ENCODE measurements at places on chromosomes 2 and 18. TPM values are rescaled to one million over a fixed set of nuclear protein-coding genes. Genes with fewer than 3 reads are reported as not detected.

- no peak for DNase-seq
- H3K36me3 ChIP-seq = no peaks in the 10 kb centered on the region
- H3K4me3 ChIP-seq = no peak overlapping the region
- no peak overlapping the region for H3K27ac ChIP-seq
- H3K4me1 ChIP-seq = peaks cover 31% of the 10 kb centered on the region
These were observed 2.5 kb upstream of the DHRS9 start for GRCh38 chr2:169066897-169067296.

DNA sequence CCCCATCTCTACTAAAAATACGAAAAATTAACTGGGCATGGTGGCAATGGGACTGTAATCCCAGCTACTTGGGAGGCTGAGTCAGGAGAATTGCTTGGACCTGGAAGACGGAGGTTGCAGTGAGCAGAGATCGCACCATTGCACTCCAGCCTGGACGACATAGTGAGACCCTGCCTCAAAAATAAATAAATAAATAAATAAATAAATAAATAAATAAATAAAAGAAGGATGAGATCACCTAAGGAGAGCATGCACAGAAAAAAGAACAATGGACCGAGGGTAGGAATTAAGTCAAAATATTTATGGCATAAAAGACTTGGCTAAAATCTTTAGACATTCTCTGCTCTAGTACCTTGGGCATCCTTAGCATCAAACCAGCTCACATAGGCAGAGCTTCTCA, 8.9 kb upstream of the RBMS1 start:
- peaks cover 15% of the 10 kb centered on the region for H3K4me1 ChIP-seq
- no peak for DNase-seq
- no peak overlapping the region for H3K4me3 ChIP-seq
- no peaks in the 10 kb centered on the region for H3K36me3 ChIP-seq

DNA sequence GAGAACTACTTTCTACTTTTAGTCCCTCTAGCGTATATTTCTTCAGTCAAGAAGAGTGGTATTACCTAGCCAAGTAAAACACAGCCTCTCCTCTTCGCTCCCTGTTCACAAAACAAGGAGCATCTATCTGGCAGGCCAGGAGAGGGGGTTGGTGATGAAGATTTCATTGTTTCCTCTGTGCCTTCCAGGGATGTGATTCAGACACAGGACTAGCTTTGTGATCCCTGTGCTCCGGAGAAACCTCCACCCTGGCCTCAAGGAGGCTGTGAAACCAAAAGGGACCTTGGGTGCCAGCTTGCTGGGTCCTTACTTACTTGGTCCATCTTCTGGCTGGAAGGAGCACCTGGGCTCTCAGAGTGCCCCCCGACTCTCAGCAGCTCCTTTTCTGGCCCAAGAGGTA, 5.7 kb downstream of the RHOB start:
- H3K27me3 ChIP-seq = peaks cover 24% of the 10 kb centered on the region
- H3K4me1 ChIP-seq = peaks cover 16% of the 10 kb centered on the region
- DNase-seq = no peak
- peaks cover 2% of the 10 kb centered on the region for H3K36me3 ChIP-seq
- no peak overlapping the region for H3K27ac ChIP-seq
- no peak overlapping the region for H3K4me3 ChIP-seq

DNA sequence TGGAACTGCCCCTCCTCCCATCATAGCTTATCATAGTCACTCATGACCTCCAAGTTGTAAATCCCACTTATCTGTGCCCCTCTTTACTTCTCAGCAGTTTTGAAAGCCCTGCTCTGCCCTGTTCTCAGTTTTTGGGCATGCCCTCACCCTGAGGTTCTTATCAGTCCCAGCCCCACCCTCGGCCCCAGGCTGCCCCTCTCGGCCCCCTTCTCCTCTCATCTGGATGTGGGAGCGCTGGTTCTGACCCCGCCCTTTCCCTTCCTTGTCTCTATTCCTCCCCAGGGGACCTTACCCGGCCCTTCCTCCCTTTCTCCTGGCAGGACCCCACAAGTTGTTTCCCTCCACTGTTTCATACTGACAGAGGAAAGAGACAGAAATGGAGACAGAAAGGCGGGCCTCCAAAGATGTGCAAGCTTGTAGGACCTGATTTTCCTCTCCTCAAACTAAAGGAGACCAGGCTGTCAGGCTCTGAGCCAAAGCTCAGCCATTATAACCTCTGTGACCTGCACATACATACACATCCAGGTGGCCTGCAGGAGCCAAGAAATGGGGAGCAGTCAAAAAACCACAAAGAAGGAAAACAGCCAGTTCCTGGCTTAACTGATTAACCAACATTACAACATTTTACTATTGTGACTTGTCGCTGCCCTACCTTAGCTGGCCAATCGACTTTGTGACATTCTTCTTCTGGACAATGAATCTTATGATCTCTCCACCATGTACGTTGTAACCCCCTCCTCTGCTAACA, 171.0 kb upstream of the HS6ST1 start:
- no peaks in the 10 kb centered on the region for H3K4me1 ChIP-seq
- no peak overlapping the region for H3K27ac ChIP-seq
- H3K27me3 ChIP-seq = peaks cover 9% of the 10 kb centered on the region
- H3K36me3 ChIP-seq = no peaks in the 10 kb centered on the region

- H3K4me1 ChIP-seq = peaks cover 16% of the 10 kb centered on the region
- H3K27me3 ChIP-seq = no peaks in the 10 kb centered on the region
- H3K36me3 ChIP-seq = no peaks in the 10 kb centered on the region
- no peak overlapping the region for H3K4me3 ChIP-seq
- H3K27ac ChIP-seq = peak overlapping the region; percentile 0
These were observed 113.1 kb downstream of the SPP2 start for GRCh38 chr2:234163510-234164045.

DNA sequence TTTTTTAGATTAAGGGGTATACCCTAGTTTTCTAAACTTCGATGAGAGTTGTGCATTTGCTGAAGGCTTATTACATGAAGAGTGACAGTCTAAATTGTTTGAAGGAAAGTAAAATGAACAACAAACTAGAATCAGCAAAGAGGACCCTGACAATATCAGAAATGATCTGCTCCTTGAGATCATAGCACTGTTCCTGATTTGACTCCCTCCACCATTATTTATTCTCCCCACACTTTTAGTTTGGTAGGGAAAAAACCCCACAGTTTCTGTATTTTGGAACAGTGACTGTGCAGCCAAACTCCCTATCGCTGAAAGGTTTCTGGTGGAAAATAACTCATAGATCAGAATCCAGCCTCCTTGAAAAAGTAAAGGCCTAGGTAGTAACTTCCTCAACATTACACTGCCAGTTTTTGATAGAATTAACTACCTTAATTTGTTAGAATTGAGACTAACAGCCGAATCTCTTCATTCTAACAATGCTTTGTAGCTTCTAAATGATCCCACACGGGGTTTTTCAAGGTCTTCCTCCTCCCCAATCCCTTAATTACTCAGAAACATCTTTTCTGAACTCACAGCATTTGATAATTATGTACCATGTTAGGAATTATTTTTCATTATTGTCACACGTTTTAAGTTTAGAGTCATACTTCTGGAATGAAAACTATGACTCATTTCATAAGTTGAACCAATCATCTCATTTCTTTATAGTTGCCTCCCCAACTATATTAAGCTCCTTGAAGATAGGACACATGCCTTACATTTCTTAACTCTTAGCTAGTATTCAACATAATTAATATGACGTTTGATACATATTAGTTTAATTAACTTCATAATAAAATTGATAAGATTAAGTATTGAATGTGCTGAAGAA, 2.9 kb downstream of the MYL12A start:
- H3K4me3 ChIP-seq = peak overlapping the region; percentile 92
- H3K27me3 ChIP-seq = no peaks in the 10 kb centered on the region
- DNase-seq = no peak
- H3K36me3 ChIP-seq = peaks cover 19% of the 10 kb centered on the region
- peaks cover 70% of the 10 kb centered on the region for H3K4me1 ChIP-seq

Gene STARD6
- 0.23 TPM for total RNA-seq

Gene ITGA6
- total RNA-seq = 8.6 TPM

DNA sequence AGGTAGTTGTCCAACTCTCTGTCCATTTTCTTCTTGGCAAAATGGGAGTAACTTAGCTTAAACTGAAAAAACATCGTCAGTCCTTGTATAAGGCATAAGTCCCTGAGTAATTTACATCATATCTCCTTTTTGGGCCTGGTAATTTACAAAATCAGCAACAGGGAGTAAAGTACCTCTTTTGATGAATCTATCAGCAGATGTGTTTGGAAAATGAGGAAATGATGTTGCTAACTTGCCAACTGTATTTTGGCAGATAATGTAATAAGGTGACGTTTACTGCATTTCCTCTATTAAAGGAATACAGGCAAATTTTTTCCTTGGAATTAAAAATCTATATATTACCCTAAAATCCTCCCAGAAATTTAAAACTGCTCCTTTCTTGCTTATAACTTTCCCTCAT, 29.2 kb downstream of the ANKRD44 start:
- no peak for DNase-seq
- no peaks in the 10 kb centered on the region for H3K36me3 ChIP-seq

DNA sequence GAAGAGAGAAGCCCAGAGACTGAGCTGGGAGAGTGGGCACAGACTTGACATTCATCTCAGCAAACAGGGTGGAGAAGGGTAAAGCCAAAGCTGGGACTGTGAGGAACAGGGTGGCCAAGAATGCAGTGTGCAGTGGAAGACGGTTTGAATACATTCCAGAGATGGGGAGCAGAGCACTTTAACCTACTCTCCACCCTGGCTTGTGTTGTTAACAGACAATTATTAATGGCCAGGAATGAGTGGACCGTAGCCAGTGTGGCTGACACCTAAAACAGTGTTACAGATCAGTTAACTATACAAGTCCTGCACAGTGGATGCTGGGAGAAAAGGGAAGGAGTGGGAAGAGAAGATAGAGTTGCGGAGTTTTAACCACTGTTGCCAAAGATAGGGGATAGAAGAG, 7.4 kb upstream of the NAB1 start:
- no peak for DNase-seq
- no peaks in the 10 kb centered on the region for H3K36me3 ChIP-seq
- peaks cover 22% of the 10 kb centered on the region for H3K4me1 ChIP-seq

DNA sequence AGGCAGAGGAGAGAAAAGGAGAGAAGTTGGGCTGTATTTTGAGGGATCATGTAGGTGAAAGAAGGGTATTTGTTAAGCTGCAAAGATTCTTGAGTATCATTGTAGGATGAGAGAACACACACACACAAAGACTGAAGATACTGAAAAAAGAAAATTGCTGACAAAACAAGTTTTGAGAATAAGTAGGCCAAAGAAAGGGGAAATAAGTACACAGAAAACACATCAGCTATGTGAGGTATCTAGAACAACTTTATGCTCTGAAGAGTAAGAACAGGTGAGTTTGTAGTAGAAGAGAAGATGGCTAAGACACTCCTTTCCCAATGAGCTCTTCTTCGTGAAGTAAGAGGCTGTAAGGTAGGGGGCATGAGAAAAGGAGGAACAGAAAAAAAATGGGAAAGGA, 28.2 kb downstream of the METTL8 start:
- H3K27ac ChIP-seq = no peak overlapping the region
- no peak for DNase-seq
- peaks cover 18% of the 10 kb centered on the region for H3K36me3 ChIP-seq

DNA sequence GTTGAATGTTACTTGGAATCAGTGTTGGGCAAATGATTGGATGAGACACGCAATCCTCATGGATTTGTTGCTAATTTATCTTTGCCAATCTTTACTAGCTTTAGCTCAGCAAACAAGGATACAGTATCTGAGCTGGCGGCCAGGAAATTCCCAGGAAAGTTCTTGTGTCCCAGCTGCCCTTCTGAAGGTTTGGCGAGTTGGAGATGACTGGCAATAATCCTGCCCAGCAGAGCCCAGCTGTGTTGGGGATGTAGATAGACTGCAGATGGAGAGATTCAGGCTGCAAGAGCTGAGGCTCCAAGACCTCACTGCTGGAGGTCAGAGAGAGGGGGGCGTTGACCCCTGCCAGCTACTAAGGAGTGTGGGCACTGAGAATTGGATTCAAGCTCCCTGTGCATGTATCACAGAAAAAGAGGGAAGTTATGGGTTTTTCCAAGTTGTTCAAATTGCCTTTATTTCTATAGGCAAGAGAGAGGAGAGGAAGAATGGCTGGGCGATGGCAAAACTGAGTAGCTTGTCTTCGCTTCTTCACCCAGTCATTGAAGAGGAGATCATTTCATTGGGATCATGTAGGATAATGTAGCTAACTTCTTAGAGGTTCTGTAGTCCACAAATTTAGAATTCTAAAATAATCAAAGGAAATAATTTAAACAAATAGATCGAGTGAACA, 506.8 kb upstream of the LRATD1 start:
- no peak for DNase-seq
- no peak overlapping the region for H3K4me3 ChIP-seq
- no peaks in the 10 kb centered on the region for H3K4me1 ChIP-seq
- no peaks in the 10 kb centered on the region for H3K36me3 ChIP-seq
- no peaks in the 10 kb centered on the region for H3K27me3 ChIP-seq

Gene PMAIP1
- 155 TPM for total RNA-seq

DNA sequence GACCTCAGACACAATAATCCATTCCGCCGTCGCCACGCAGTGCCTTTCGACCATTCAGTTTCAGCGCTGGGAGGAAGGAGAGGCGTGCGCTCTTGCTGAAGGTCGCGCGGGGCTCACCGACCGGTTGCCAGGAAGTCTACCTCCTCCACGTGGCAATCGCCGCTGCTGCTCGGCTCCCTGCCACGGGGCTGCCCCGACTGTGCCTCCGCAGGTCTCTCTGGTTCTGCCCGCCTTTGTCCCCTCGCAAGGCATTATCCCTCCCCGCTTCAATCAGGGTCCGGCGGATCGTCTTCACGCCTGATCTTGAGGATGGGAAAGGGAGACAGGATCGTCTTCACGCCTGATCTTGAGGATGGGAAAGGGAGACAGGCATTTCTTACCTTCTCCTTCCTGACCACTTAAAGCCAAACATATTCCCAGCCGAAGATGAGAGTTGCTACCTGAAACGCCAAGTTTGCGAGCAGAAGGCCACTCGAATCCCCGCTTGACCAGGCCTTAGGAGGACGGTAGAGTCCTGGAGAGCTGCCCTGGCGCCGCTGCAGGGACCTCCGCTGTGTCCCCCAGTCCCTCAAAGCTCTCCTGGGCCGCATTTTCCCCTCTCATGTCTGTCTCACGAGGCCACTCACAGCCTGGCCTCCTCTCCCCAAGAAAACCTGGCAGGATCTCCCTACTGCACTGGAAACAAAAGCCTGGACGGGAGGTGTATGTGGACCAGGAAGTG, 4.3 kb upstream of the GPR45 start:
- H3K4me1 ChIP-seq = peaks cover 10% of the 10 kb centered on the region
- H3K4me3 ChIP-seq = no peak overlapping the region
- no peak overlapping the region for H3K27ac ChIP-seq
- peaks cover 15% of the 10 kb centered on the region for H3K27me3 ChIP-seq
- no peaks in the 10 kb centered on the region for H3K36me3 ChIP-seq

DNA sequence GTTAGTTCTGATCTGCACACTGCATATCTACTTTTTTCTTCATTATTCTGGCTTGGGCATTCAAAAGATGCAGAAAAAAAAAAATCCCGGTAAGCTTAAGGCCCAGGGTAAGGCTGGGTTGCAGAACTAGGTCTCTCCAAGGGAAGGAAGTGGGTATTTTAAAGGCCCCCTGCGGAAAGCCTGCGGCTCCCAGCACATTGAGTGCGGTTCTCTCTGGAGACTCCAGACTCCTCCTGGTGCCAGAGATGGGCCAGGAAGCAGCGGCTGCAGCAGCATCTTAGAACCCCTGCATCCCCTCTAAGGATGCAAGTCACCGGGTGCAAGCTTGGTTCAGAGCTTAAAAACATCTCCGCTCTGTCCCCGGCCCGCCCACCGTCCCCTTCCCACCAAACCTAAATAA, 49.5 kb downstream of the TGIF1 start:
- H3K4me1 ChIP-seq = peaks cover 20% of the 10 kb centered on the region
- H3K4me3 ChIP-seq = peak overlapping the region; percentile 75
- no peak for DNase-seq
- peaks cover 2% of the 10 kb centered on the region for H3K36me3 ChIP-seq
- peaks cover 33% of the 10 kb centered on the region for H3K27me3 ChIP-seq
